LHCN-M2 (cell line): ENCODE measurements at places on chromosomes 5 and 9.

GRCh38 chr5:135883441-135883840, 12.2 kb downstream of the IL9 start:
- no peak for DNase-seq

- no peak for DNase-seq
These were observed 22.0 kb downstream of the SREK1IP1 start for GRCh38 chr5:64746446-64746845.

GRCh38 chr5:163730206-163730756, 224.9 kb downstream of the MAT2B start:
- DNase-seq, result no peak

GRCh38 chr5:170254056-170254455, 21.3 kb downstream of the C5orf58 start:
- DNase-seq, result no peak

DNA sequence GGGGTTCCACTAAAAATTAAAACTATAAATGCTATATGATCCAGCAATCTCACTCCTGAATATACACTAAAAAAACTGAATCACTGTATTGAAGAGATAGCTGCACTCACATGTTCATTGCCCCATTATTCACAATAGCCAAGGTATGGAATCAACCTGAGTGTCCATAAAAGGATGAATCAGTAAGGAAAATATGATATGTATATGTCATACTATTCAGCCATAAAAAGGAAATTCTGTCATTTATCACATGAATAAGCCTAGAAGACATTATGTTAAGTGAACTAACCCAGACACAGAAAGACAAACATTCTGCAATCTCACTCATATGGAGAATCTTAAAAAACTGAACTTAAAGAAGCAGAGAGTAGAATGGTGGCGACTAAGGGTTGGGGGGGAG, 1376.2 kb upstream of the CDH9 start:
- DNase-seq, result no peak

GRCh38 chr9:131366761-131367401, 27.0 kb upstream of the PRRC2B start:
- peak; percentile 52 for DNase-seq

- no peak for DNase-seq
These were observed 106.0 kb downstream of the MEGF10 start for GRCh38 chr5:127396490-127397155.

DNA sequence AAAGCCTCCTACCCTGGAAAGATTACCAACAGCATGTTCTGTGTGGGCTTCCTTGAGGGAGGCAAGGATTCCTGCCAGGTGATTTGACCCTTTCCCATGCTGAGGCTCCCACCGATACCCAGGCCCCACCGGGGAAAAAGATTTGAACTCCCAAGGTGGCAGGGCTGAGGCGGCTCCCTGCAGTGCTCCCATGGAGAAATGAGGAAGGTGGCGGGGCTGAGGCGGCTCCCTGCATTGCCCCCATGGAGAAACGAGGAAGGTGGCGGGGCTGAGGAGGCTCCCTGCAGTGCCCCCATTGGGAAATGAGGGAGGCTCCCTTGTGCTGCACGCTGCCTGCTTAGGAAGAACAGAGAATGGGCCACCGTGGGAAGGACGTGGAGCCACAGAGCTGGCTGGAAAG, 3.2 kb downstream of the PRSS3 start:
- DNase-seq, result no peak

GRCh38 chr5:17178373-17178675, 39.1 kb upstream of the BASP1 start:
- DNase-seq, result no peak
